ENCODE measurements at places on chromosomes 1 and 21.

GRCh38 chr1:216740331-216740730 lies 17.1 kb upstream of the ESRRG start:
- no peak for DNase-seq

DNA sequence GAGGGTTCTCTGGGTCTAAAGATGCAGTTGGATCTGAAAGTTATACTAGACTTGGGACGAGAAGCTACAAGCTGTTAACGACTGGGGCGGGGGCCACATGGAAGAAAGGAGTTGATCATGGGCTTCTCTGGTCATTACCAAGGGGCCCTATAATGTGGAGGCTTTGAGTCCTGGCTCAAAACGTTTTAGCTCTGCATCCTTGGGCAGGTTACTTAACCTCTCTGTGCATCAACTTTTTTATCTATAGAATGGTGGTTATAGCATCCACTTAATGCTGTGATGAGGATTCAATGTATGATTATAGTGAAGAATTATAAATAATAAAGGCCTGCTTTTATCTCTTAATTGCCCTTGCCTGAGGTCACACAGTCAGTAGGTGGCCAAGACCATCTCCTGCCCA lies 53.1 kb downstream of the UBIAD1 start:
- no peak for DNase-seq

DNA sequence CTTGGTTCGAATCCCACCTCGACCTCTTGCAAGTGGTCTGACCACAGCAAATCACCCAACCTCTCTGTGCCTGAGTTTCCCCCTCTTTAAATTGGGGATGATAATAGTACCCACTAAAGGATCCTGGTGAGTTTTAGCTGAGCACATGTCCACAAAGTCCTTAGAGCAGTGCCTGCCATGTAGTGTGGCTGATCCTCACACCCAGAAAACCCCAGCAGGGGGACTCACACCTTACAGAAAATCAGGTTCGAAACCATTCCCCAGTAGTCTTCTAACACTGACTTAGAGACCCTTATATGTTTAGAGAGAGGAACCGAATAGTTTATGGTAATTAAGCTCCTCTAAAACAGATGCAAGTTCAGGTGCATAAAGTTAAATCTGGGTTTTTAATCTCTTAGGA lies 89.0 kb downstream of the CAMTA1 start:
- no peak for DNase-seq

- DNase-seq = no peak
Observed at GRCh38 chr21:36381841-36382589, 3.2 kb upstream of the CHAF1B start.

- DNase-seq = no peak
Observed at GRCh38 chr1:28196330-28196729, 19.8 kb upstream of the PTAFR start.

GRCh38 chr1:26771643-26772321 lies 16.0 kb upstream of the PIGV start:
- DNase-seq = no peak

DNA sequence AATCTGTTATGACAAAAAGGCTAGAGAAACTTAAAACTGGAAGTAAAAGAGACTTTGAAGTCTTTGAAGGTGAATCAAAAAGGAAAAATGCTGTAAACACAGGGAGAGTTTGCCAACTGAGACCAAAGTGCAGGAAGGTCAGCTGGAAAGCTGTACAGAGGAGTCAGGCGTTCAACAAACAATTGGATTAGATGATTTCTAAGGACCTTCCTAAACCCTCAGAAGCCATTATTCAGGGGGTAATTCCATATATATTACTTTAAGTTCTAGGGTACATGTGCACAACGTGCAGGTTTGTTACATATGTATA lies 156.8 kb downstream of the ZBTB18 start:
- DNase-seq = no peak

DNA sequence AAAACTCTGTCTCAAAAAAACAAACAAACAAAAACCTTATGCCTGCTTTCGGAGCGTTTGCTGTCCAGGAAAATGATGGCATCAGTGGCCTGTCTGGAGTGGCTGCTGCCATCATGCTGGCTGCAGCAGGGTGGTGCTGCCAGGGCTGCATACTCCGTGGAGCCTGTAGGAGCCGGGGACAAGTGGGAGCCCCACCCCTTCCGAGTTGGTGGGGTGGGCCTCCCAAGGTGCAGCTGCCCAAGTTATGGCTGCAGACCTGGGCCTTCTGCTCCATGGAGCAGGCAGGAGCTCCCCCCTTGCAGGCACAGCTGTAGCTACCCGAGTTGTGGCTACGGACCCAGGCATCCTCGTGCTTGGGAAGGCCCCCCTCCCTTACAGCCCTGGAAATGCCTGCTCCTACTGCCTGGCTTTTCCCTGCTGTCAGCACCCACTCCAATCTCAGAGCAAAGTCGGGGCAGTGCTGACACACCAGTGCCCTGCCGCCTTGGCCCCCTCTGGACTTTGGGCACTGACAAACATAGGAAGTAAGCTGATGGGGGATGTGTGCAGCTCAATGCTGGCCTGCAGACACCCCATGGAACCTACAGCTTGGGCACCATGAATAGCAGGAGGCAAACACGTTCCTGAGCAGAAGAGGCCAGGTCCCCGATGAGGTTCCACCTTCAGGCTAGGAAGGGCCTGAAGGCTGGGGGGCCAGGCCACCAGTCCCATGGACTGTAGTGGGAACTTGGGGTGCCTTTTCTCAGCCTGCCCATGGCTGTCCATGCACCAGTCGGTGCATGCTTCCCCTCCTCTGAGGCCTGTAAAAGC lies 60.4 kb downstream of the CC2D1B start:
- no peak for DNase-seq

GRCh38 chr1:109827986-109828385 lies 64.3 kb upstream of the EPS8L3 start:
- DNase-seq = no peak

- no peak for DNase-seq
Observed at GRCh38 chr21:45335761-45336534, 48.3 kb upstream of the POFUT2 start.

GRCh38 chr1:210770396-210770984 lies 363.5 kb downstream of the KCNH1 start:
- DNase-seq = no peak

DNA sequence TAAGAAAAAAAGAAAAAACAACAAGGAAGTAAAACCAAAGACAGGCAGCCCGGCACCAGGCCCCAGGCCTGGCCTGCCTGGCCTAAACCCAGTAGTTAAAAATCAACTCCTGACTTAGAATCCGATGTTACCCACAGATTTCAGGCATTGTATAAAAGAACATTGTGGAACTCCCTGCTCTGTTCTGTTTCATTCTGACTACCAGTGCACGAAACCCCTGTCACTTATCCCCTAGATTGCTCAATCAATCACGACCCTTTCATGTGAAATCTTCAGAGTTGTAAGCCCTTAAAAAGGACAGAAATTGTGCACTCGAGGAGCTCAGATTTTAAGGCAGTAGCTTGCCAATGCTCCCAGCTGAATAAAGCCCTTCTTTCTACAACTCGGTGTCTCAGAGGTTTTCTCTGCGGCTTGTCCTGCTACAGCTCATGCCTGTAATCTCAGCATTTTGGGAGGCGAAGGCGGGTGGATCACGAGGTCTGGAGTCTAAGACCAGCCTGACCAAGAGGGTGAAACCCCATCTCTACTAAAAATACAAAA lies 15.6 kb upstream of the MYOCOS start:
- no peak for DNase-seq

GRCh38 chr1:63135174-63135512 lies 187.2 kb upstream of the FOXD3 start:
- DNase-seq = no peak

DNA sequence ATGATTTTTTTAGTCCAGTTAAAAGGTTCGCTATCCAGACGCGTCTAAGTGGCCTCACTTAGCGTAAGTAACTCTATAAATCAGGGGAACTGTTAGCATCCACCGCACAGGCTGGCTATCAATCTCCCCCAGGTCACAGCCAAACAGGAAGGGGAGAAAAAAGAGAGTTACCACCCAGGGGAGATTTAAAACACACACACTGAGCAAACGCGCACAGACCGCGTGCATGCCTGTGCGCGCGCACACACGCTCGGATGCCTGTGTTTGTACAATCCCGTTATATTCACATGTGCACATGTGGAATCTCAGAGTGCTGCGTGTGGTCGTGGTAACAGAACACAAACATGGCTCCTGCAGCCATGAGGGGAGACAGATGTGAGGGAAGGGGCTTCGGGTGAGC lies 125.4 kb downstream of the CASZ1 start:
- DNase-seq = no peak
